Lower lobe of right lung (tissue), 2 donors: ENCODE measurements at places on chromosomes 16 and 17. TPM values are rescaled to one million over a fixed set of nuclear protein-coding genes. Genes with fewer than 3 reads are reported as not detected.
A peak's percentile ranks its signal among the peaks of the same experiment; 100 is the strongest.

The GLP2R gene
- 3.4 TPM for total RNA-seq

The PFN1 gene
- total RNA-seq, result 528 TPM

The BEAN1 gene
- total RNA-seq, result 0.15 TPM

The FOXF1 gene
- 31.2 TPM for total RNA-seq

- no peaks in the 10 kb centered on the region for H3K36me3 ChIP-seq
- no peaks in the 10 kb centered on the region for H3K27me3 ChIP-seq
- no peak for DNase-seq
- H3K4me1 ChIP-seq, result peaks cover 28% of the 10 kb centered on the region
Observed at GRCh38 chr17:50213026-50214022, 11.9 kb upstream of the COL1A1 start.

DNA sequence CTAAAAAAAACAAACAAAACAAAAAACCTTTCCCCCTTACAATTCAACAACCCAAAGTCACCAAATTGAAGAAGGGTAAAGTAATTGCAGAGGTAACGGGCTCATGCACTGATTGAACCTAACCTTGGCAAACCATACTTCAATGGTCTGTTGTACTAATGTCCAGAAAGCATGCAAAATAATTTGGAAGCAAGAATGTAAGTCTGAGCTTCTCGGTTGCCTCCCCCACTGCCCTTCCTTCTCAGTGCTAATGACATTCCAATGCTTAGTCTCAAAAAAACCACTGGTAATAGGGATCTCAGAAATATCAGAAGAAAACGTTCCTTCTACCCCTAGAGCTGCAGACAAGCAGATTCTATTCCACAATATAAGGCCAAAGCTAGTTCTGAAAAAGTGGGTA is 15.8 kb downstream of the KRABD2 start:
- H3K4me3 ChIP-seq, result no peak overlapping the region
- peaks cover 11% of the 10 kb centered on the region for H3K4me1 ChIP-seq
- no peak for DNase-seq

DNA sequence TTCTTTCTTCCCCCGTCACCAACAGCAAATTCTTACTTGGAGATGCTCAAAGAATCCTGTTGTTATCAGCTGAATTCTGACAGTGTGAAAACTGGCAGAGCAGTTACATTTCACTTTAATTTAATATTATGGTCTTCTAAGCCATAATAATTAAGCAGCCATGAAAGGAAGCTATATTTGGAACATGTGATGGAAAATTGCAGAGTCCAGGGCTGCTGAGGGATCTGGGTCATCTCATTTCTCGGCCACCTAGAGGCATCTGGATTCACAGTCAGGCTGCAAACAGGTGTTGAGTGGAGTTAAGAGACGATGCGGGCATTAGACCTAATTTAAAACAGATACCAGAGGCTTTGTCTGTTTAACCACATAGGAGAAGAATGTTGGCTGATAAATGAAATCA is 38.4 kb downstream of the CHD9NB start:
- no peak for DNase-seq
- H3K36me3 ChIP-seq, result no peaks in the 10 kb centered on the region
- no peak overlapping the region for H3K27ac ChIP-seq
- H3K27me3 ChIP-seq, result no peaks in the 10 kb centered on the region
- H3K4me1 ChIP-seq, result no peaks in the 10 kb centered on the region
- H3K4me3 ChIP-seq, result no peak overlapping the region

DNA sequence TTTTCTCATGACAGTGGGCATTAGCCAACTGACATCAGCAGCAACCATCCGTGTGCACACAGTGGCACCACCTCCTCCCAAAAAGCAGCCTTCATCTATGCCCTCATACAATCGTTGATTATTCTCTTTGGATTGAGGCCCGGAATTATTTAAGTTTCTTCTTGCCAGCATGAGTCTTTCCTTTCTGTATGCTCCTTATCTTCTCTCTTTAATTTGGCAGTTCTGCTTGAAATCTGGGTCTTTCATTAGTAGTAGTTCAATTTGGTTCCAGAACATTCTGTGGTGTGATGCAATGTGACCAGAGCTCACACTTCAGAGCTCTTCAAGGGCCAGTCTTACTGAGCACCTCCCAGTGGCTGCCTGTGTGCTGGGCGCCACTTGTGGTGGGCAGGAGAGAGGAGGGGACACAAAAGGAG is 52.2 kb upstream of the STH start:
- H3K4me3 ChIP-seq, result no peak overlapping the region
- peaks cover 11% of the 10 kb centered on the region for H3K4me1 ChIP-seq
- H3K27ac ChIP-seq, result no peak overlapping the region

DNA sequence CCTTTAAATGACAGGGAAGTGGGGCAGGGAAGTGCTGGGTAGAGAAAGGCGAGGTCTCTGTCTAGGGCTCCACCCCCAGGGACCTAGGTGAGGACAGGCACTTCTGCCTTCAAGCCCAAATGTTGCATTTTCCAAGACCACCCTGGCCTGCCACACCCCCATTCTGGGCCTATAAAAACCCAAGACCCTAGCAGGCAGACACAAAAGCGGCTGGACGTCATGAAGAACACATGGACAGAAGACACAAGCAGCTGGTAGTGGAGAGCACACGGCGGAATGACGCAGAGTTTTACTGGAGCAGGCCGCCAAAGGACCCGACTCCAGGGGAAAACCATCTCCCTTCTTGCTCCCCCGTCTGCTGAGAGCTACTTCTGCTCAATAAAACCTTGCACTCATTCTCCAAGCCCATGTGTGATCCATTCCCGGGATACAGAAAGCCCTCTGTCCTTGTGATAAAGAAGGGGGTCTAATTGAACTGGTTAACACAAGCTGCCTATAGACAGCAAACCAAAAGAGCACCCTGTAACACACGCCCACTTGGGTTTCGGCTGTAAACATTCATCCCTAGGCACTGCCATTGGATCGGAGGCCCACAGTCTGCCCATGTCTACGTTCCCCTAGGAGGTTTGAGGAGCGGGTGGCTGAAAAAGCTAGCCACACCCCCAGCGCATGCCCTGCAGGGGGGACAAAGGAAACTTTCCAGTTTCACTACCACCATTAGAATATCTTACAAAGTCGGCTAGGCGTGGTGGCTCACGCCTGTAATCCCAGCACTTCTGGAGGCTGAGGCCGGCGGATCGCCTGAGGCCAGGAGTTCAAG is 622.2 kb upstream of the SALL1 start:
- H3K4me1 ChIP-seq, result no peaks in the 10 kb centered on the region
- H3K27me3 ChIP-seq, result no peaks in the 10 kb centered on the region
- no peak overlapping the region for H3K4me3 ChIP-seq
- DNase-seq, result no peak

- no peaks in the 10 kb centered on the region for H3K27me3 ChIP-seq
- H3K4me1 ChIP-seq, result no peaks in the 10 kb centered on the region
- H3K36me3 ChIP-seq, result no peaks in the 10 kb centered on the region
- H3K27ac ChIP-seq, result no peak overlapping the region
Observed at GRCh38 chr16:52800432-52800831, 252.3 kb downstream of the CHD9NB start.

DNA sequence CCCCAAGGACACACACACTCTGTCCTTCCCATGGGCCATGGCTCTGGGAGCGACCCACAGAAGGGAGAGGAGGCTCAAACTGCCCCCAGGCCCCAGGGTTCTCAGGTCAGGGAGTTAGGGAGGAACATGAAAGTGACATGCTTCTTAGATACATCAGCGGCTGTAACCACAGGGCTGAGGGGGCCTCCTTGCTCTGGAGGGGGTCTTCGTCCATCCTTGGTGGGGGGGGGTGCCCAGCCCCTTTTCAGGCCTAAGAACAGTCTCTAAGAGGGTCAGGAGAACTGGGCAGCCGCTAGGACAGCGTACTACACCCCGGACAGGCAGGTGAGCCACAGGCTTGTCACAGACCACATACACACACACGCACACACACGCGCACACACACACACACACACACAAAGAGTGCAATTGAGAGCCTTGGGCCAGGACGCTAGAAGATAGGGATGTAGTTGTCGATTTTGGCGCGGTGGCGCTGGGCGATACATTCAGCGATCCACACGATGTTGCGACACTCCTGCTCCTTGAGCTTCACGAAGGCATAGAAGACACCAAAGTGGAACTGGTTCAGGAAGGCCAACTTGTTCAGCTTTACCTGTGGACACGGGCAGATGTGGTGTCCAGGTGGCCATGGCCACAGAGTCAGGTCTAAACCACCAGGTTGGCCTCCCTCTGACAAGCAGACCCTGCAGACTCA is 7.3 kb downstream of the HSD11B2 start:
- peaks cover 20% of the 10 kb centered on the region for H3K4me1 ChIP-seq
- H3K4me3 ChIP-seq, result no peak overlapping the region
- H3K27ac ChIP-seq, result no peak overlapping the region
- no peaks in the 10 kb centered on the region for H3K27me3 ChIP-seq

GRCh38 chr17:58245428-58246103 is 7.2 kb downstream of the LPO start:
- no peak overlapping the region for H3K27ac ChIP-seq
- no peak overlapping the region for H3K4me3 ChIP-seq
- H3K4me1 ChIP-seq, result peaks cover 11% of the 10 kb centered on the region
- H3K36me3 ChIP-seq, result no peaks in the 10 kb centered on the region

DNA sequence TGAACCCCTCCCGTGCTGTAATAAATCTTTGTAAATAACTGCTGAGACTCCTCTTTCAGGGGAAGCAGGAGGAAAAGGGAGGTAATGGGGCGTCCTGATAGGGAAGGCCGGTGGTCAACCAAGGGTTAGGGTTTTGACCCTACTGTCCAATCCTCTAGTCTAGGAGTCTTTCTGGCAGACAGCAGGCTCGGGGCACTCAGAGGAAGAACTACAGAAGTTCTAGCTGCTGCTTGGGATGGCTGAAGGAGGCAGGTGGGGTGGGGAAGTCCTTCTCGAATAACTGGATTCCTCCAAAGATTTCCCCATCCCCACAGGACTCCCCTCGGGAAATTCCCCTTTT is 387 bp upstream of the STARD3 start:
- no peaks in the 10 kb centered on the region for H3K36me3 ChIP-seq
- peak overlapping the region; percentile 71 for H3K4me3 ChIP-seq
- peaks cover 56% of the 10 kb centered on the region for H3K4me1 ChIP-seq

DNA sequence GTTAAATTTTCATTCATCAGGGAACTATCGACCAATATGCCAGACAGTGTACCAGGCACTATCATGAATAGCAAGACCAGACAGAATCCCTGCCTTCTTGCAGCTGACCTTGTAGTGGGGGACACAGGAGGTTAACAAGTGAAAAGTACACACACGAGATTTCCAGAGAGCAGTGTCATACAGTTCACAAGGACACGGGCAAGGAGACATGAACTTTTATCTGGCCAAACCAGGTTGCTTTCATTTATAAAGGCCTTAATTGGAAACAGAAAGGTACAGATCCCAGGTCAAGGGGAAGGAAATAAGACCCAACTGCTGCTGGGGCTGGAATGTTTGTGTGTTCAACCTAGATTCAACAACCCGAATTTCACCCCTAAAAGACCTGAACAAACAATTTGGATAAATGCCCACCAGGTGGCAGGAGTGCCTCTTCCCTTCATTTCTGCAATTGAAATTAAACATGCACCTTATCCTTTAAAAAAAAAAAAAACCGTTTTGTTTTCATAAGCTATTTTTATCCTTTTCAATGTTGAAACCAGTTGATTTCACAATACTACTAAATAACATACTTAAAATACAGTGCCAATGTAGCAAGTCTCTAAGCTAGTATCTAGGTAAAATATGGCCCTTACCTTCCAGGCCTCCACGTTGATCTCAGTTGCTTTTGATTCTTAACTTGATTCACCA is 65.9 kb downstream of the EMP2 start:
- no peak overlapping the region for H3K4me3 ChIP-seq
- DNase-seq, result no peak
- H3K27me3 ChIP-seq, result no peaks in the 10 kb centered on the region
- H3K27ac ChIP-seq, result peak overlapping the region; percentile 43
- peaks cover 14% of the 10 kb centered on the region for H3K4me1 ChIP-seq

DNA sequence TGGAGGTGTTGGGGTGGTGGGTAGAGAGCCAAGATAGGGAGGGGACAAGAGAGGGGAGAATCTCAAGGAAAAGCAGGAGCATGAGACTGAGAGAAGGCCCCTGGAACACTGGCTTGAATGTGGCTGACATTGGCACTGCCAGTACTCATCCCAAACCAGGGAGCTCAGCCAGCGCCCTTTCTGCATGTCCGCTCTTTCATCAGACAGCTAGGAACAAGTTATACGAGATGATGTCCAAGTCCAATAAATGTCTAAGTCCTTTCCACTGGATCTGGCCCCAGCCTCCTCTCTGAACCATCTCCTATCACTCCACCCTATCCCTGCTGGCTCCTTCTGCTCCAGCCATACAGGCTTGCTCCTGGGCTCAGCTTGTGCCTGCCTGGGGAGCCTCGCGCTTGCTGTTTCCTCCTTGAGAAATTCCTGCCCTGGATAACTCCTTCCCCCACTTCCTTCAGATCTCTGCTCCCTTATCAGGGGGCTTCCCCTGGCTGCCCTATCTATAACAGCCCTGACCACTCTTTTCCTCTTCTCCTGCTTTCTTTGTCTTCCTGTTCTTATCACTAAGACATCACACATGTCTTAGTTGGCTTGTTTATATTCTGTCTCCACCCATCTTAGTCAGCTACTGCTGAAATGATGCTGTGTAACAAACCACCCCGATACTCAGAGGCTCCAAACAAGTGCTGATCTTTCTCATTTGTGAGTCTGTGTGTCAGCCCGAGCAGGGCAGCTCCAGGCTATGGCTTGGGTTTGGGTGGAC is 37.1 kb upstream of the MEOX1 start:
- no peak overlapping the region for H3K4me3 ChIP-seq
- H3K4me1 ChIP-seq, result peaks cover 15% of the 10 kb centered on the region
- DNase-seq, result no peak
- H3K36me3 ChIP-seq, result no peaks in the 10 kb centered on the region
- no peak overlapping the region for H3K27ac ChIP-seq

DNA sequence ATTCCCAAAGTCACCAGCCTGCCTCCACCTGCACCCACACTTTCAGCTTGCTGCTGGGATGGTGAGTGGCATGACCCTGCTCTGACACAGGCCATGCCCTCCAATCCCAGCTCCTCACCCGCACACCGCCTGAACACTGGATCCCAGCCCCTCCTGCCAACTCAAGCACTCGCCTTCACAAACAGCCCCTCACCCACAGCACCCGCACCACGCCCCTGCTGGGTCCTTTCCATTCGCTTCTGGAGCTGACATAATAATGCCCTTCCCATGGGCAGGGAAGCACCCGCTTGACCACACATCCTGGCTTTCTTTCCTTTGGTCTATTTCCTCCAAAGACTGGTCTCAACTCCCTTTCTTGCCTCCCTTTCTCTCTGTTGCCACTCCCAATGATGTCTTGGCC is 57.6 kb downstream of the RAB11FIP4 start:
- H3K4me3 ChIP-seq, result no peak overlapping the region
- no peaks in the 10 kb centered on the region for H3K36me3 ChIP-seq
- no peak overlapping the region for H3K27ac ChIP-seq

DNA sequence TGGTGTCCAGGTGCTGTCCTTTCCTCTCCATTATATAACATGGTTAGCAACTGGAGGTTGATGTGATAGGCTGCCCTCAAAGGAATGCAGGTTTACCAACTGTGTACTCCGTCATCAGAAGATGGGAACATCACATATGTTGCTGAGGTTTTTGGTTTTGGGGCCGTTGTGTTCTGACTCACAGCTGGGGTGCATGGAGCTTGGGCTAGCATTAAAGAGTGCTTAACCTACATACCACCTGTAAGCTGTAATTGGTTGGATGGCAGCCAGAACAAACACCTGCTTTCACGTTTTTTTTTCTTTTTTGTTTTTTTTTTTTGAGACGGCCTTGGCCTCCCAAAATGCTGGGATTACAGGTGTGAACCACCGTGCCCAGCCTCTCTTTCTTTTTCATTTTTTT is 20.9 kb downstream of the TMEM11 start:
- H3K4me1 ChIP-seq, result no peaks in the 10 kb centered on the region
- H3K36me3 ChIP-seq, result peaks cover 50% of the 10 kb centered on the region
- no peak overlapping the region for H3K4me3 ChIP-seq
